ENCODE measurements at places on chromosomes 5 and 9.

DNA sequence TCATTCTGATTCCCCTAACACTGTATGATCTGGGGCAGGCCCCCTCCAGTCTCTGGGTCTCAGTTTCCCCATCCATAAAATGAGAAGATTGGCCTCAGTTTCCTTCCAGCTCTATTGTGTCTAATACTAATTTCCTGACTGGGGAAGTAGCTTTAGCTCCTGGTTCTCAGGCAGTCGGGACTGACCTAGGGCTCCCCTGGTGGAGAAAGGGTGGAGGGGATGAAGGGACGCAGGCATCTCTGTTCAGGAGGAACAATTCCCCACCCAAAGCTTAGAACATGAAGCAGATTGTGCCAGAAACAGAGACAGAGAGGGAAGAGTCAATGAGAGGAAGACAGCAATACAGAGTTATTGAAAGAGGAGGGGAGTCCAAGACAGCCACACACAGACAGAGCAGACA lies 14.2 kb upstream of the PTGS1 start:
- DNase-seq = no peak

- DNase-seq = no peak
Measured at GRCh38 chr5:19538607-19539006, 449.4 kb downstream of the CDH18 start.

DNA sequence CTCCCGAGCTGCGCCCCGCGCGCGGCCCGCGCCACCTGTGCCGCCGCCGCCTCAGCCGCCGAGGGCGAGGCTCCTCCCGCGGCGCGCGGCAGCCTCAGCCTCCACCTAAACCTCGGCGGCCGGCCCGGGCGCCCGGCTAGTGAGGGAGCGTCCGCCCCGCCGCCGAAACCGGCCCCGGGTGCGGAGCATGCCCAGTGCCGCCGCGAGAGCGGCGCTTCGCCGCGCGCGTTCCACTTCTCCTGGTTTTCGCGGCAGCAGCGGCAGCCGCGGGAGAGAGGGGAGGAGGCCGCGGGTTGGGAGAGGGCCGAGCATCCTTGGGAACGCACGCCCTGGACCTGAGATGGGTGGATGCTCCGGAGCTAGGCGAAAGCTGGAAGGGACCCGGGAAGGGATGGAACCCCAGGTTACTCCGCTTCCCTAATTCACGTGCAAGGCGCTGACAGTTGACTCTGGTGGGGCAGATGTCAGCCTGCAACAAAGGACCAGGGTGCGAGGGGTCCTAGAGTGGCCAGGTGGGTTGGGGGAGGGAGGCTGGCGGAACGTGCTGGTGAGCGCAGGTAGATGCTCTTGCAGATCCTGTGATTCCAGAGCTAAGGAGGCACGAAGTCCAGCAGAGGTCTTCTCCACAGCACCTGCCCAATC lies at the start of gene CTNND2:
Gene CTNND2 (minus strand): TSS at position 182 of the 642 bp plus-strand sequence. CDS start 593 bp downstream, outside the sequence.
- peak; percentile 76 for DNase-seq

GRCh38 chr5:43409809-43410271 lies 2.4 kb downstream of the CCL28 start:
- no peak for DNase-seq

DNA sequence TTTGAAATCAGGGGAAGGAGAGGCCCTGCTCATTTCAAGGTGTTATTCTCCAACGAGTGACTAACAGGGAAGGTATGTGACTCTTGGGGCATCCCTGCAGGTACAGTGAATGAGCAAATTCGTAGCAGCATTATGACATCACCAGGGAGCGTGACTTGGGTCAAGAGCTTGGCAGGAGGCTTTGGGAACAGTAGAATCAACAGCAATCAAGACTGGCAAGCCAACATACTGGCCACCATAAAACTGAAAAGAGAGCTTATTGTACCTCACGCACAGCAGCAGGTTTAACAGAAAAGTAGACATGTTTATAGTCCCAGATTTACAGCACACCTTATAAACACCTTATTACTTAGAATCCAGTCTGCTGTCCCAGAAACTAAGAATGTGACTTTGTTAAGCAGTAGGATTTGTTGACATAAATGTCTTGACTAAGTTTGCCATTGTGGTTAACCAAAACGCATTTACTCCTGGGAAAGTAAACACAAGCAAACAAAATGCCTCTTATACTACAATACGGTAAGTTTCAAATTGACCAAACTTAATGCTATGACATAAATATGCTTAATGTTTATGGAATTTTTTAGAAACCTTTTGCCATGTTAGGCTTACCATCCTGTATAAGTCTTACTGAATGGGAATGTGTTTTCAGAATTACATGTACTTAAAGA lies 297.8 kb downstream of the NPR3 start:
- DNase-seq = no peak

DNA sequence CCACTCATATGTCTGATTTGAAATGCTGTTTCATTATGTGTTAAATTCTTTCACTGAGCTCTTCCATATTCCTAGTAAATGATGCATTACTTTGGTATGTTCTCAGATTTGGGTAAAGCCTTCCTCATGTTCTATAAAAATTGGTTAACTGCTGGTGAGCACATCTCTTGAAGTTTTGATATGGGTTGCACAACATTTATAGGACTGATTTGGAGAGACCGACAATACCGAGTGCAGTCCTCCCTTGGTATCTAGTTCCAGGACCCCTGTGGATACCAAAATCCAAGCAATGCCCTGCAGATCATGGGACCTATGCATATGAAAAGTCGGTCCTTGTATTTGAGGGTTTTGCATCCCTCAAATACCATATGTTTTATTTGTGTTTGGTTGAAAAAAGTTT lies 37.8 kb downstream of the WDR36 start:
- DNase-seq = no peak

DNA sequence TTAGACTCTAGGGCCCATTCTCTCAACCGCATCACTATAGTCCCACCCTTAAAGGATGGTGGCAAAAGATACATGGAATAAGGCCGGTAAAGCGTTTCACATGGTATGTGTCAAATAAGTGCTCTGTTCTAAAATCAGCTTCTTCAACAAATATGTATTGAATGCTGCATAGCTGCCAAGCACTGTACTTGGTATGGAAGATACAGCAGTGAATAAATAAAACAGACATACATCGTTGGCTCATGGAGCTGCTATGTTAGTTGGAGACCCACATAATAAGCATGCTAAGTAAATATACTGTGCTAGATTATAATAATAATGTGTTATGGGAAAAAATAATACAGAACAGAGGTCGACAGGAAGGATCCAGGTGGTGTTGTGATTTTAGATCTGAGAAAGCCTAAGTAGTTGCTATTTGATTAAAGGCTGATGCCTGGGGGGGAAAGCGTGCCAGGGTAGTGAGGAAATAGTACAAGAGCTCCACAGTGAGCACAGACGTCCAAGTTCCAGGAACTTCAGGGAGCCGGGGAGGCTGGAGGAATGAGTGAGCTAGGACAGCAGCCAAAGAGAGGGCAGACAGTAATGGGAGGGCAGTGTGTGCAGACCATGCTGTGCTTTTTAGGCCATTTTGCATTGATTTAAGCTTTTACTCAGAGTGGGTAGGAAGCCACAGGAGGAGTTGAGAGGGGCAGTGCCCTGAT lies 93.7 kb downstream of the JAKMIP2 start:
- DNase-seq = peak; percentile 17

GRCh38 chr5:109788596-109788995 lies 98.9 kb downstream of the MAN2A1 start:
- no peak for DNase-seq

DNA sequence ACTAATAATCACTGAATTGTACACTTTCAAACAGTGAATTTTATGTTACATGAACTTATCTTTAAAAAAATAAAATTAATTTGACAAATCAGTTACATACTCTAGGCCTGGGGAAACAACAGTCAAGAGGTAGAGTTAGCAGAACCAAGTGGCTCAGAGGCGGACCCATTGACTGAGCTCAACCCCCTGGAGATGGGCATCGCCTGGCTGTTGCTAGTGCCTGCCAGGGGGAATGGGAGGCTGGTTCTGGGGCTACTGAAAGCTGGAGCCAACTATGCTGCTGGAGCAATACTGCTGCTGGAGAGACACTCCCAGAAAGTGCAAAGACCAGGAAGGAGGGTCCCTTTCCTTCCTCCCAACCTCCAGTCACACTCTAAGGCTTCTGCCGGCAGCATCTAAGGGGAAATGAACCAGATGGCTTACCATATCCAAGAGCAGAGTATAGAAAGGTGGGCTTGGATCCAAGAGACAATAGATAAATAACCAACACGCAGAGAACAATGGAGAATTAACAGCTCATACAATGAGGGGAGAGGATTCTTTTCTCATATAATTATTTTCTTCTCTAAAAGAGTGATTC lies 40.3 kb upstream of the ANKRD55 start:
- no peak for DNase-seq

GRCh38 chr5:145579301-145579700 lies 255.8 kb downstream of the PRELID2 start:
- no peak for DNase-seq

DNA sequence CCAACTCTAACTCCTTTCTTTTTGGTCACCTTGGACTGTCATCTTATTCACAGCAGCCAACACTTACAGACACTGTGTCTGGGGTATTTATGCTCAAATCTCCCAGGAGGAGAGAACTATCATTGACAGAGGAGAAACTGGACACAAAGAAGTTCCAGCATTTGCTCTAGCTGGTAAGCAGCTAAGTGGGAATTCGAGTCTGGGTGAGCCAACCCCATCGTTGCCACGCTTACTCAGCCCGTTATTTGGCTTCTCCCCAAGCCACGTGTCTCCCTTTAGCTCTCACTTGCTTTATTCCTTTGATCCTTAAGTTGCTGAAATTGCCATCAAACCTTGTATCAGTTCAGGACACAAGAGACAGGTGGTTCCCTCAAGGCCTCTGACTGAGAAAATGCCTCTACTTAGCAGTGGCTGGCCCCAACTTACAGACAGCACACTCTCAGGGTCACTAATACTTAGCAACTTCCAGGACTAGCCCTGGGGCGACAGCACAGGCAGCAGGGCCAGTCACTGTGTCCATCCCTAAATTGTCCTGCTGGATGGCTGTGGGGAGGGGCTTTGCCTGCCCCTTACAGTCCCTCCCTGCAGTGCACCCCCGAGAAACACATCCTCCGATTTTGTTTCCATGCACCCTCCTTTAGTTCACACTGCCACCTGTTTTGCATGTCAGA lies 1.4 kb downstream of the SLC36A2 start:
- DNase-seq = no peak

- no peak for DNase-seq
Measured at GRCh38 chr9:136974817-136975535, 2.3 kb upstream of the PTGDS start.

DNA sequence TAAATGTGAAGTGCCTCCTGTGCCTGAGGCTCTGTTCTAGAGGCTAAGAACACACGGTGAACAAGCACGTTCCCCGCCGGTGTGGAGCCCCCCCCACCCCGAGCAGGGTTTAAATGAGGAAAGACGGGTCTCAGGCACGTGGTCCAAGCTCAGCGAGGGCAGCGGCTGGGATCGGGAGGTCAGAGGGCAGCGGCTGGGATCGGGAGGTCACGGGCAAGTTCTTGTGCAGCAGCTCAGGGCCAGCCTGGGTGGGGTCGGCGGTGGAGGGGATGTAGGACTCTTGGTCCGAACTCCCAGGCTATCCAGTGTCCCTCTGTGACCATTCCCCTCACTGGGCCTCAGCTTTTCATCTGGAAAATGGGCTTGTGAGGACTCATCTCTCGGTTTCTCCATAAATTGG lies 2.7 kb upstream of the GBGT1 start:
- no peak for DNase-seq

DNA sequence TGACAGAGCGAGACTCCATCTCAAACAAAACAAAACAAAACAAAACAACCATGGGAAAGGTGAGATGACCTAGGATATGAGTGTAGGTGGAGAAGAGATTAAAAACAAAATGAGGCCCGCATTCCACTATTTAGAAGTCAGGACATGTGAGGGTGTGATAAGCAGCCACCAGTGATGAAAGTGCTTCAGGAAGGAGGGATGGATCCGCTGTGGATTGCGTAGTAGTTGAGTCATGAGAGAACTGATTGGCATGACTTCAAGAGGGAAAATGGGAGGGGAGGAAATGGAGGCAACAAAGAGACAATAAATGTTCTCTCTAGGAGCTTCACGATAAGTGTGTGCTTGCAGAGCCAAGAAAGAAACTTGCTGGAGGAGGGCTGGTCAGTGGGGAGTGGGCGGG lies 367.6 kb downstream of the ARL15 start:
- no peak for DNase-seq

- DNase-seq = no peak
Measured at GRCh38 chr5:149366169-149366729, 8.4 kb downstream of the PCYOX1L start.

DNA sequence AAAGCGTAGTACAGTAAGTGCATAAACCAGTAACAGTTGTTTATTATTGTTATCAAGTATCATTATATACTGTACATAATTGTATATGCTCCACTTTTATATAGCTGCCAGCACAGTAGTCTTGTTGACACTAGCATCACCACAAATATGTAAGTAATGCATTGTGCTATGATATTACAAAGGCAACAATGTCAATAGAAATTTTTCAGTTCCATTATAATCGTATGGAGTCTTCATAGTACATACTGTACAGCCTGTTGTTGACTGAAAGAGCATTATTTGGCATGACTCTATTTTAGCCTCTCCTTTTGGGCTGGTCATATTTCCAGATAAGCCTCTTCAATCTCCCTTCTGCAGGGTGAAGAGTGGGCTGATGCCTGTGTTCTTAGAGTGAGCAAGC lies 40.4 kb downstream of the CFAP95 start:
- no peak for DNase-seq

DNA sequence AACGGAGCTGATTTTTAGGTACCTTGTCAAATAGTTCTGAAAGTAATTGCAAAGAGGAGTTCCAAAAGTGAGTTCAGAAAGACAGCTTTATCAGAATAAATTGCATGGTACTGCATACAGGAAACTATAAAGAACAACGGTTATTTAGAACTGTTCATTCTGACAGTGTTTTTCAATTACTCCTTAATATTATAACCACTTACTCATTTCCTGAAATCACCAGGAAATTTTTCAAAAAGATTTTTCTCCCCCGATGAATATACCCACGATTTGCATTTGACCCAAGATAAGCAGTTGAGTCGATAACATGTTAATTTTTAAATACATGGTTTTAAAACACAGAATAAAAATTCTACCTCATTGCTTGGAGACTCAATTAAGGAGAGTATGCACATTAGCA lies 9.4 kb downstream of the DOCK8 start:
- DNase-seq = no peak

DNA sequence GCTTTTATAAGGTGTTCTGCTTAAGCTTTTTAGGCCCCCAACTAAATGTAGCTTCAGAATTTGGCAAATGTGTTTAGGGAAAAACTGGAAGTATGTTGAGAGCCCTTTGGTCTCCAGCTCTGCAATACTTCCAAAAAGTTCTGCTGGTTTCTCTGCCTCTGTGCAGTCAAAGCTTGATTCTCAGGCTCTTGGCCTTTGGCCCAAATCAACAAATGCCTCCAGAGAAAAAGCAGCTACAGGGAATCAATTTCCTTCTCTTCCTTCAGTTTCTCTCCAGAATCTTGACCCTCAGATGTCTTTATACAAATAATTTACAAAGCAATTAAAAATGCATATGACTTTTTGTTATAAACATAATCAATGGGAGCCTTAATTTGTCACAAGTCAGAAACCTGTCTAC lies 235.7 kb downstream of the COMMD10 start:
- no peak for DNase-seq

GRCh38 chr5:146034127-146034526 lies 71.2 kb downstream of the PLAC8L1 start:
- DNase-seq = no peak

GRCh38 chr5:1440098-1440493 lies 5.1 kb downstream of the SLC6A3 start:
- DNase-seq = no peak
